ENCODE measurements at places on chromosomes 5 and 9.

GRCh38 chr9:90005388-90005787 lies 400.6 kb downstream of the GADD45G start:
- DNase-seq = no peak

DNA sequence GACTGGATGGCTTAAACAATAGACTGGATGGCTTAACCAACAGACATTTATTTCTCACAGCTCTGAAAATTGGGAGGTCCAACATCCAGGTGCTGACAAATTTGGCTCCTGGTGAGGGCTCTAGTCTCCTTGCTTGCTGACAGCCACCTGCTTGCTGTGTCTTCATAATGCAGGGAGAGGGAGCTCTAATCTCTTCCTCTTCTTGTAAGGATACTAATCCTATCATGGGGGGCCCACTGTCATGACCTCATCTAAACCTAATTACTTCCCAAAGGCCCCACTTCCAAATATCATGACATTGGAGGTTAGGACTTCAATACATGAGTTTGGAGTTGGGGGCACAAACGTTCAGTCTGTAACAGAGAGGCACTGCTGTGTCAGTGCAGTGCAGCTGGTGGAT lies 26.4 kb downstream of the FOXD1 start:
- DNase-seq = no peak

DNA sequence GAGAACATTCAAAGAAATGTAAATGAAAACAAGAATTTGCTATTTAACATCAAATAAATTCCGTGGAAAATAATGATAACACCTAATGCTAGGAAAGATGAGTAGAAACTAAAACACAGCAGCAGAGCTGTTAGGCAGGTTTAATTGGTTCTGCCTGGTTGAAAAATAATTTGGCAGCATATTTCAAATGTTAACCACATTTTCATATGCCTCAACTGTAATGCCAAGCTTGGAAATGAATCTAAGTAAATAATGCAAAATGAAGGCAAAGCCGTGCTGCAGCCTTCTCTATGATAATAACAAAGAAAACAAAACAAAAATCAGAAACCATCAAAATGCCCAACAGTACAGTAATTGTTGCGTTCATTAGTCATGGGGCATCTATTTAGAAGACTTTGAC lies 79.9 kb upstream of the MSX2 start:
- no peak for DNase-seq

DNA sequence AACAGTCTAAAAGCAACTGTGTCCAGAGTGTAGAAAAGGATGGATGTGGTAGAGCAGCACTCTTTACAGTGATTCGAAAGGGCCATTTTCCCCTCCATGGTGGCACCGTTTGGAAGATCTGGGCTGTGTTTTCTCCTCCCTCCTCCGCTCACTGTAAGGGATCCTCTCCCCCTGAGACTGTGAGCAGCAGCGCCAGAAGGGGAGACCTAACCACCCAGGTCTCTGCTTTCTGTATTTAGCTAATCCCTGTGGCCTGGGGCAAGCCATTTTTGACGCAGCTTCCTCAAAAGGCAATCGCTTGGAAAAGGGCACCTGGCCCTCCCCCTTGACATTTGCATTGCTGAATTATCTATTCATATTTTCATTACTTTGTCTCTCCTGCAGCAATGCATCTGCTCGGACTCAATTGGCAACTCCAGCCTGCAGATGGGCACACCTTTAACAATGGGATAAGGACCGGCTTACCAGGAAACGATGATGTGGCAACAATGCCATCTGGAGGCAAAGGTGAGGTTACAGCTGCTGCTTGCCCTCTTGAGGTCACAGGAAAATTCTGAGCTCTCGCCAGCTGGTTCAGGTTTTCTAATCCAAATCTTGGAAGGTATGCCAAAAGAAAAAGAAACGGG lies 244.3 kb upstream of the WWC1 start:
- no peak for DNase-seq

GRCh38 chr9:36862206-36863145 lies 171.6 kb downstream of the PAX5 start:
- DNase-seq = no peak

DNA sequence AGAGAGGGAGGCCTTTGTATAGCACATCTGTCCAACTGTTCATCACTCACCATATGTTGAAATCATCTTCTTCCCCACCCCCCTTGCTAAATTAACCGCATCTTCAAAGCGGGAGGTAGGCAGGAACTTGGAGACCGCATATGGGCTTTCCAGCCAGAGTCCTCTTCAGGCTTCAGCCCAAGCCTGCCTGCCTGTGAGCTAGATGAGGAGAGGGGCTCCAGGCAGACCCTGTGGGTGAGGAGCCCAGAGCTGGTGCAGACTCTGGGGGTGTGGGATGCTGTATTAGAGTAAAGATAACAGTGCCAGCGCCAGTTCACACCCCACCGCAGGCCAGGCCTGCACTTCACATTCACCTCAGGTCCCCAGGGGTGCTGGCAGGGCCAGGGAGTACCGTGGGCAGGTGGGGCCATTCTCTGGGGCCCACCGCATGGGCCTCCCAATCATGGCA lies 16.2 kb downstream of the PRRC2B start:
- DNase-seq = peak; percentile 65

GRCh38 chr5:144335561-144335960 lies 164.9 kb downstream of the KCTD16 start:
- DNase-seq = no peak

DNA sequence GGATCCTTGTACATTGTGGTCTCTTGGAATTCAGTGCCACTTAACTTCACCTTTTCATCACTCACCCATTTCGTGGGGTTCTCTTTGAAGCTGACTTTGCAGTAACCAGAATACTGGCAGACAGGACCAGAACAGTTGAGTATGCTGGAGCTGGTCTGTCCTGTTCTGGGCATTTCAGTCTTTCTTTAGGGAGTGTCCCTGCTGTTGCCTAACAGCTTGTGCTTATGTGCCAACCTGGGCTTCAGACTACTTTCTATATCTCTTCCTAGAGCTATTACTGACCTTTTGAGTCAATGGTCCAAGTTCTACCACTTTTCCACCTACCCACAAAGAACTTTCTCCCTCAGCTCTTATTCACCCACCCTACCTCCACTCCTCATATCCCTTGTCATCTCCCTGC lies 10.0 kb upstream of the INSL6 start:
- DNase-seq = no peak

DNA sequence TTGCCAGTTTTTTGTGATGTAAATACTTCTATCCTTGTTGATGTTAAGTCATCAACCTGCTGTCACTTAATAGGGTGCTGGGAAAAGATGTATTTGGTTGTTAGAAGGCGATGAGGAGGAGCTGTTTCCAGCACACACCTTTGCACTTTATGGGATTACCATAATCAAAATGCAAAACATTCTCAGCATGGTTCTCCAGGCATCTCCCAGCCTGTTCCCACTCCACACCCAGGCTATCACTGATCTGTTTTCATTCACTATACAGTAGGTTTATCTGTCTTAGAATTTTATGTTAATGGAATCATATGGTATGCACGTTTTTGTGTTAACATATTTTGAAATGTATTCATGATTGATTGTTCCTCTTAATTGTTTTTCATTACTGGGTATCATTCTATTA lies 35.9 kb downstream of the PCSK5 start:
- no peak for DNase-seq

DNA sequence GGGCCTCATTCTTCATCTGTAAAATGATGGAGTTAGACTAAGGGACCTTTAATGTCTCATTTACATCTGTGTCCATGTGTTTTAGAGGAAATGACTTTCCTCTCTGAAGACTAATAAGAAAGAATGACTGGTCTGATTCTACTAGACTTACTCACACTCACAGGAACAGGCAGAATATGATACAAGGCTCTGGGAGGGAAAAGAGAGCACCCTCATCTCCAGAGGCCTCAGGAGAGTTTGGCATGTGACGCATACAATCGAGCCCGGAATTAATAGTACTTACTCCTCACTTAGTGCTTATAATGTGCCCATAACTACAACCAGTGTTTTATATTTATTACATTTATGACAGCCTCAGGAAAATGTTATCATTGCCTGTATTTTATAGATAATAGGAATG lies 608.7 kb downstream of the KCTD16 start:
- DNase-seq = no peak

GRCh38 chr5:81006947-81007636 lies 46.9 kb downstream of the RASGRF2 start:
- peak; percentile 43 for DNase-seq

GRCh38 chr9:73239570-73240265 lies 88.1 kb downstream of the ANXA1 start:
- no peak for DNase-seq

DNA sequence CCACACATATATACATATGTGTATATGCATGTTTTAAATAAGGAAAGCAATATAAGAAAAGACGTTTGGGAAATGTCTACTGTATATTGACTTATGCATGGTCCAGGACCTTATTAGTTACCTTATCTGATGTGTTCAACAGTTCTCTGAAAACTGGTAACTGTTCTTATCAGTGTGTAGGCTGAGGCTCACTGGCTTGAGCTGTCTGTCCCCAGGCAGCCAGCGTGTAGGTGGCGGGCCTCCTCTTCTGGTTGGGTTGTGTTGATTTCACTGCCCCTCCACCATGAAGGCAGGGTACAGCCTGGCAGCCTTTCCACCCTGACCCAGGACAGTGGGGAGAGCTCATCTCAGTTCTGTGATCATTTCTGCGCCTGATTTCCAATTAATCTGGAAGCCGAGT lies 38.7 kb upstream of the SEMA4D start:
- no peak for DNase-seq

DNA sequence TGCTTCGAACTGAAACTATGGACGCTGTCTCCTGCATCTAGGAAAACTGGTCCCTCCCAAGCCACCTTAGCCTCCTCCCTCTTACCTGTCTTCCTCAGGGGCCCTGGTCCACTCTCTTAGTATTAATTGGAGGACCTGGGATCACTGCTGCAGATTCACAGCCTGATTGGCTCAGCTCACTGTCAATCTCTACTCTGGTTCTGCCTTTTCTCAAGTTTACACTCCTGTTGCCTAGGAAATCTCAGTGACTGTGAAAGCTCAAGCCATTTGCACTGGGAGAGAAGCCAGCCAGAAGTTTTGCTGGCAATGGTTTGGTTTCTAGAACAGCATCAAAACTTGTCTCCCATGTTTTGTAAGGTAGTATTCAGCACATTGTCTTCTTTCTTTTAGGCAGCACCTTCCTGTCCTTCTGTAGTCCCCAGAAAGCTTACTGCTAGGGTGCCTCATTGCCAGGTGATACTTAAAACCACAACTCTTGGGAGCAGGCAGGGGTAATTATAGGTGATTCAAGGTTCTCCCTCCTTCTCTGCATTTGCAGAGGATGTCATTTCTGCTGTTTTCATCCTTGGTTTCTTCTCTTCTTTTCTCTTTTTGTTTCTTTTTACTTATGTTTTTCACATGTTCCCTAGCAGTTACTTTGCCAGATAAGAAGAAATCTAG lies at the start of gene CAPSL:
CAPSL (minus strand) TSS at position 55 of the 660 bp plus-strand sequence. CDS start 17,502 bp downstream, outside the sequence.
- no peak for DNase-seq

GRCh38 chr5:55226027-55226933 lies 835 bp downstream of the MCIDAS start:
- no peak for DNase-seq

DNA sequence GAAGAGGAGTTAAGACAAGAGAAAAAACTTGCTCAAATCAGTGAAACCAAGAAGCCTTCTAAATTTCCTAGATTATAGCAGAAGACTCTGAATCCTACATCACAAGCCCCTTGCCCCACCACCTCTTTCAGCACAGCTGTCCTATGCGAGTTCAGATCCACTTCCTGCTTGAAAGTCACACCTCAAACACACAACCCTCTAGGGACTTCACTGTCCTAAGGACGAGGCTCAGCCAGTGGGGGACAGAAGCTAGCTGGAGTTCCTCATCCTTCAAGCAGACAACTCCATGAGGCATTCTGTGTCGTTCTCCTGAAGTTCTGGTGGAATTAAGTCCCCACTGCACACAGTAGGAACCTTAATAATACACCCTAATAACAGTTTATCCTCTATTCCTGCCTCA lies 44.3 kb downstream of the NRG2 start:
- DNase-seq = no peak

GRCh38 chr9:71271602-71272001 lies 150.2 kb upstream of the TRPM3 start:
- no peak for DNase-seq

DNA sequence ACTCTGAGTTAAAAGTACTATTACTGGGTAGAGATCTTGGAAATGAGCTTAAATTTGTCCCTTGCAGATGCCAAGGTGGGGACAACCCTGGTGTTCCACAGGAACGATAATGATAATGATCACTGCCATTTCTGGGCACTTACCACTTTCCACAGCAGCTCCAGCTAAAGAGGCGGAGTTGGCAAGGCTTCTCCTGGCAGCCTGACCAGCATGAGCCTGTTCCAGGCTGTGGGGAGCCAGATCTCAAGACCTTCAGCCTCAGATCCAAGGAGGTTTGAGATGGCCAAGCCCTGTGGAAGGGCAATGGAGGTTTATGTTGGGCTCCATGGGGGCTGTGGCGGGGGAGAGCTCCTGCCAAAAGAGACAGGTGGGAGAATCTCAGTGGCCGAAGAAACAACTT lies 244.9 kb upstream of the MVB12B start:
- DNase-seq = no peak

DNA sequence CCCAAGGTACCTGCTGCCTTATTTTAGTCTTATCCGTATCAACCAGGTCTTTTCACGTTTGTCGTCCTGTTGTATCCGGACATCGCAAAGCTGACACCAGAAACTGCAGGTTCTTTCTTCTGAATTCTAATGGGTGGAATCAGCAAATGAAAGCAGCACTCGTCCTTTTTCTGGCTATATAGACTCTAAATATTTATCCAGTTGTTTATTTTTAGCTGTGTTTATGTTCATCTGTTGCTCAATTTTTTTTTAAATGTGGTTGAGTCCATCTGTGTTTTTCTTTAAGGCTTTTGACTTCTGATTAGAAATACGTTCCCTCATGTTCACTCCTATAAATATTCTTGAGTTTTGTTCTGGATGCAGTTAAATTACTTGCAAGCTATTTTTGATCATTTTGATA lies 831.7 kb downstream of the MTRR start:
- no peak for DNase-seq

GRCh38 chr5:36839489-36840476 lies 36.8 kb upstream of the NIPBL start:
- DNase-seq = no peak

DNA sequence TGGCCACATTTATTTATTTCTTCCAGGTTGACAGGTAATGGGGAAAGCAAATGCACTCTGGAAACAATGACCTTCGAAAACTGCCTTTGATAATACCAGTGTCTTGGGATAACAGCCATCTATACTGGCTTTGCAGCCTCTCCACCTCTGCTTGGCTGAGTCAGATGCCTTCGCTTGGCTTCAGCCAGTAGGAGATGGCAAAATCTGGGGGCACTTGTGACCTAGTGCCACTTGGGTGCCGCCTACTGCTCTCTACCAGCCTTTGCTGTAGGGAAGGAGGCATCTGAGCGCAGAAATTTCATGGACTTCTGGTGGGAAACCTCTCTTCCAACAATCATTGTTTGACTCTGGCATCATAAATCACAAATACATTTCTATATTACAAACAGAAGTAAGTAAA lies 21.8 kb downstream of the FYB1 start:
- peak; percentile 26 for DNase-seq

All from T-helper 1 cell (primary cell).